Amygdala (tissue), 56 donors: ENCODE measurements at places on chromosomes 16 and 17.

DNA sequence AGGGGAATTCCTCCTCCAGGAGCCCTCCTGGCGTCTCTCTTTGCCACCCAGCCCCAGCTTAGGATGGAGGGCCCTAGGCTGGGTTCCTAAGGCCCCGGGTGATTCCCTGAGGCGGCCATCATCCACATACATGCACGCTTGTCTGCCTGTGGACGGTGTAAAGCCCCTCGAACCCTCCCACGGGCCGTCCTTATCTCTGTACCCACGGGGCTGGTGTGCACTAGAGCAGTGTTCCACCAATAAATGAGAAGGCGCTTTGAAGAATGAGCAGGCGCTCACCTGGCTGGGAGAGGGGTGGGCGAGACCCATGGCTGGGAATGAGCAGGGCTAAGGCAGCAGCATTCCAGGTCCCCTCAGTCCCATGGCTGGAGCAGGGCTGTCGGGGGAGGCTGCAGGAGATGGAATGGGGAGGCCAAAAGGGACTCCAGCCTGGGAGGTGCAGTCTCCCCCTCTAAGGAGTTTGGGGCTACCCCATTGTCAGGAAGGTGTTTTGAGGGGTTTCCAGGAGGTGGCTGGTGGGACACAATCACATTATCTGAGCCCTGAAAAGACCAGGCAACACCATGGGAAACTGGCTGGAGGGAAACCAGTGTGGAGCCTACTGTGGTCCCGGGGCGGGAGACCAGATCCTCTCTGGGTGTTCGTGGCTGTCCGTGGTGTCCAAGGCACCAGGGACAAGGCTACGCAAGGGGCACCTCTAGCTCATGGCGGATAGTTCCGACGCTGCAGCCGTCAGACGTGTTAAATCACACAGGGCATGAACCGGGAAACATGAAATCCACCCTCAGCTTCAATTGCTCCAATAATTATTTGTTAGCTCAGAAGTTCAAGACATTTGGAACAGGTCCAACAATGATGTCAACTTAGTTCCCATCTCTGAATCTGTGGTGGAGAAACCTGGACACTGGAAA is 87.5 kb upstream of the DNAH17 start:
- no peak for DNase-seq

- DNase-seq, result no peak
Measured at GRCh38 chr17:33968350-33969044, 286.6 kb upstream of the CCL2 start.

DNA sequence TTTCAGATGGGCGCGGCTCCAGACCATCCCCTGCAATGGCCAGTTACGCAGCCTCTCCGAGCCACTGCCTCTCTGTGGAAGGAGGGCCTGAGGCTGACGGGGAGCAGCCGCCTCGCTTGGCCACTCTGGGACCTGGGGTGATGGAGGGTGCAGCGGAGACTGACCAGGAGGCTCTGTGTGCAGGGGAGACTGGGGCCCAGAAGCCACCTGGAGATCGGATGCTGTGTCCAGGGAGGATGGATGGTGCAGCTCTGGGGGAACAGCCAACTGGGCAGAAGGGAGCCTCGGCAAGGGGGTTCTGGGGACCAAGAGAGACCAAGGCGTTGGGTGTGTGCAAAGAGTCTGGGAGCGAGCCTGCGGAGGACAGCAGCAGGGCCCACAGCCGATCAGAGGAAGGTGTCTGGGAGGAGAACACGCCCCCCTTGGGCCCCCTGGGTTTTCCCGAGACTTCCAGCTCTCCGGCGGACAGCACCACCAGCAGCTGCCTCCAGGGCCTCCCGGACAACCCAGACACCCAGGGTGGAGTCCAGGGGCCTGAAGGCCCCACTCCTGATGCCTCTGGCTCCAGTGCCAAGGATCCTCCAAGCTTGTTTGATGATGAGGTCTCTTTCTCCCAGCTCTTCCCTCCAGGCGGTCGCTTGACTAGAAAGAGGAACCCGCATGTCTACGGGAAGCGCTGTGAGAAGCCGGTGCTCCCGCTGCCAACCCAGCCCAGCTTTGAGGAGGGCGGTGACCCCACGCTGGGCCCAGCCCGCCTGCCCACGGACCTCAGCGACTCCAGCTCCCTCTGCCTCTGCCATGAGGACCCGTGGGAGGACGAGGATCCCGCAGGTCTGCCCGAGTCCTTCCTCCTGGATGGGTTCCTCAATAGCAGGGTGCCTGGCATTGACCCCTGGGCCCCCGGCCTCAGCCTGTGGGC is 17.4 kb upstream of the ZFPM1 start:
- DNase-seq, result no peak

- no peak for DNase-seq
Measured at GRCh38 chr17:31919802-31920525, 16.8 kb upstream of the SUZ12 start.
